Right lung (tissue), 10 donors: ENCODE measurements at places on chromosomes 7 and 10. TPM values are rescaled to one million over a fixed set of nuclear protein-coding genes. Genes with fewer than 3 reads are reported as not detected.

PRTFDC1 gene
- polyA plus RNA-seq = 67.0 TPM

DNA sequence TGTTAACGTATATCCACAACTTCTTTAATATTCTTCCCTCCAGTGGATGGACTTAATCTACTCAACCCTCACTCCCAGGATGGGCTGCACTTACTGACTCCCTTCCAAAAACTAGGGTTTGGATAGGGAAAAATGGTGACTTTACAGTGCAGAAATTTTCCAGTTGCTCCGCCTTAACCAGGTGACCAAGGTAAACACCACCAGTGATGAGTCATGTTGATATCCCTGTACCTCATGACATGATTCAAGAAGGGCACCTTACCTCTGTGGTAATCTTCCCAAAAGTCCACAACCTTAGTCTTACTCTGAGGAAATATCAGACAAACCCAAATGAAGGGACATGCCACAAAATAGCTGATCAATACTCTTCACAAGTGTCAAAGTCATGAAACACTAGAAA, 3.5 kb upstream of the GSTK1 start:
- DNase-seq = no peak

- no peak for DNase-seq
Measured at GRCh38 chr10:3331187-3331586, 158.6 kb upstream of the PITRM1 start.

CYP3A5 gene
- 19.8 TPM for polyA plus RNA-seq

ZPBP gene
- 0.44 TPM for polyA plus RNA-seq

- DNase-seq = no peak
Measured at GRCh38 chr10:63498665-63499064, 22.5 kb upstream of the REEP3 start.

PRR15 gene
- polyA plus RNA-seq = 0.40 TPM

DNA sequence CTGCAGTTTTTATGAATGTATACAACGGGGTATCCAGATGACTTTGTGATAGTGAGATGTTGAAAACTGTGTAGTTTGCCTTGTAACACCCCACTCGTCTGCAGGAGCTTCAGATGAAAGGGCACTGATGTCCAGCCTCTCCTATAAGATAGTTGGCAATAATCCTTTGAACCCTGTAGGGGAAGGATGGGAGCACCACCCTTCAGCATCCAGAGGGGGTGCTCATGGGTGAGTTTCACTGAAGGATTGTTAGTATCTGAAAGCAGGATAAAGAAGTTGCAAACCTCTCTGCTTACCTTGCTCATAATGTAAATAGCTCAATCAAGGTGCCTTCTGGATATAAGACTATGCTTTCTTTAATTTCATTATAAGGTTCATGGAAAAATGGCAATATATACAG, 201.5 kb downstream of the TMEM178B start:
- DNase-seq = no peak
